SW 1271 (cell line): ENCODE measurements at places on chromosomes 16 and 17.

DNA sequence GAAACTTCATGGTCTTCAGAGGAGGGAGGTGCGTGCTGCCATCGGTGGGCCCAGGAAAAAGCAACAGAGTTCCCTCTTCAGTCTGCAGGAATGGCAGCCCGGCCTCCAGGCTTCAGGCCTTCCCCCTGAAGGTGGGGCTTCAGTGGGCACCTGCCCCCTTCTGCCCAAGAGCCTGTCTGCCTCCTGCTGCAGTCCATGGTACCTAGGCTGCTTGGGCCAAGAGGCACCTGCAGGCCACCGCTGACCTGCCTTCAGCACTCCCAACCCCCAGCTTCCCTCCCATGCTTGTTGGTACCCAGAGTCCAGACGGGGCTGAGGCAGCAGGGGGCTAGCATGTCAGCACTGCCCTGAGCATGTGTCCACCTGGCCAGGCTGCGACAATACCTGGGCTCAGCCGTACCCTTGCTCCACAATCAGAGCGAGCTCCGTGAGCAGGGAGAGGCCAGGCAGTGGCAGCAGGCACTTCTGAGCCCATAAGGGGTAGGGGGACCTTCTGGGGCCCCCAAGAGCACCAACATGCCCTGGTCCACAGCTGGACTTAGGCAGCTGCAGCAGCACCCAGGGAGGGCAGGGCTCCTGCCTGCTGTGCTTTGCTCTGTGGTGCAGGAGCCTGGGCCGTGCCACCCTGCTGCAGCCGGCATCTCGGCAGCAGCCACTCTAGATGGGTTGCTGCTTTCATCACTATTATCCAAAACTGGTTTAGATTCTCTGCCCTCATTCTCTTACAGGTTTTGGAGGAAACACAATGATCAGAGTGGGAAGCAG, 77.2 kb upstream of the AKTIP start:
- DNase-seq, result no peak

DNA sequence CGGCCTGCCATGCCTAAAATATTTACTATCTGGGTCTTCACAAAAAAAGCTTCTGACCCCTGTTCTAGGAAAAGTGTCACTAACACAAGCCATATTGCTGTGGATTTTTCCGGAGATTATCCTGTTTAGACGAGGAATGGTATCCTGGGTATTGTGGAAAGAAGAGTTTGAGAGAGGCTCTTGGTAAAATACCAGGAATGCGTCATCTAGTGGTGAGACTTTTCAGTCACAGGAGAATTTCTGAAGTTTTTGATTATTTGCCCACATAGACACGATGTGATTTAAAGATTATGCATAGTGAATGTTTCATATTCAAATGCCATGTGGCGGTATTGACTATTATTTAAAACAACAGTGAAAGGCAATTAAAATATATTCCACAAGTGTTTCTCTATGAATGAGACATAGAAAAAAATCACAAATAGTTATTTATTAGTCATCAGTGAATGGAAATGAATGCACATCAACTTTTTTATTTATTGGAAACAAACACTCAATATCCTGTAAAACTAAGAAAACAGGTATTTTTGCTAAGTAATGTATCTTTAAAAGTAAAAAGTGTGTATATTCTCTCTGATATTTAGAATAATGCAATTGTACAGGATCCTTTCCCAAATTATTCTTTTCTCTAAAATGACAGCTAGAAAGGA, 7.8 kb downstream of the KRT28 start:
- DNase-seq, result no peak

GRCh38 chr16:86768999-86769398, 190.7 kb downstream of the FOXL1 start:
- DNase-seq, result no peak

DNA sequence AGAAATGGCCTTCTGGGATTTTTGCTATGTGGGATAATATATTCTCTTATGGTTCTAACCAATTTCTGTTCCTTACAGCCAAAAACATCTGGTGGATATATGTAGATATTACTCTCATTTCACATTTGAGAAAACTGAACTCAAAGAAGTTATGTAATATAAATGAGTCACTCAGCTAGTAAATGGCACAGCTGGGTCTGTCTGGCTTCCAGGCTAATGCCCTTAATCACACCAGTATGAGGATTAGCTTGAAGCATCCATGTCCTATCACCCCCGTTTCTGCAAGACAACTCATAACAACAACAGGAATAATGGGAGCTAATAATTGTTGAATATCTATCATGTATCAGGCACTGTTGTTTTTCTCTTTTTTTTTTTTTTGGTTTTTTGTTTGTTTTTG, 34.4 kb upstream of the USP7 start:
- DNase-seq, result no peak

GRCh38 chr16:54286366-54287130, at the start of gene IRX3:
Gene IRX3, minus strand, starts transcription at chr16:54286787. Its CDS starts 737 bp downstream, at chr16:54286050.
- DNase-seq, result peak; percentile 72

DNA sequence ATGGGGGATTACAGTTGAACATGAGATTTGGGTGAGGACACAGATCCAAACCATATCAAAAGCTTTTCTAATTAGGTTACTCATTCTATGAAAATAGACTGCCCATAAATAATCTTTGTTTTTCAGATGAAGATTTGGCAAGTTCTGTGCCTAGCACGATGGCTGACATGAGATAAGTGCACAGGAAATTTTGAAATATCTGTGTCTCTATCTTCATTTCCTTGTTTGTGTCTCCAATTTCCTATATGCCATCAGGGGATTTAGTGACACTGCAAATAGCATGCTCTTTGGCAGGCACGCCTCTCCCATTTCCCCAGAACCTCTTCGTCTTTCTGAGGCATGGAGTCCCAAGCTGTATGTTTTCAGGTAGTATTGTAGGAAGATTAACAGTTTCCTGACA, 544.6 kb downstream of the CDH13 start:
- no peak for DNase-seq

- no peak for DNase-seq
These were observed 231.1 kb downstream of the SOX9 start for GRCh38 chr17:72351884-72352346.

DNA sequence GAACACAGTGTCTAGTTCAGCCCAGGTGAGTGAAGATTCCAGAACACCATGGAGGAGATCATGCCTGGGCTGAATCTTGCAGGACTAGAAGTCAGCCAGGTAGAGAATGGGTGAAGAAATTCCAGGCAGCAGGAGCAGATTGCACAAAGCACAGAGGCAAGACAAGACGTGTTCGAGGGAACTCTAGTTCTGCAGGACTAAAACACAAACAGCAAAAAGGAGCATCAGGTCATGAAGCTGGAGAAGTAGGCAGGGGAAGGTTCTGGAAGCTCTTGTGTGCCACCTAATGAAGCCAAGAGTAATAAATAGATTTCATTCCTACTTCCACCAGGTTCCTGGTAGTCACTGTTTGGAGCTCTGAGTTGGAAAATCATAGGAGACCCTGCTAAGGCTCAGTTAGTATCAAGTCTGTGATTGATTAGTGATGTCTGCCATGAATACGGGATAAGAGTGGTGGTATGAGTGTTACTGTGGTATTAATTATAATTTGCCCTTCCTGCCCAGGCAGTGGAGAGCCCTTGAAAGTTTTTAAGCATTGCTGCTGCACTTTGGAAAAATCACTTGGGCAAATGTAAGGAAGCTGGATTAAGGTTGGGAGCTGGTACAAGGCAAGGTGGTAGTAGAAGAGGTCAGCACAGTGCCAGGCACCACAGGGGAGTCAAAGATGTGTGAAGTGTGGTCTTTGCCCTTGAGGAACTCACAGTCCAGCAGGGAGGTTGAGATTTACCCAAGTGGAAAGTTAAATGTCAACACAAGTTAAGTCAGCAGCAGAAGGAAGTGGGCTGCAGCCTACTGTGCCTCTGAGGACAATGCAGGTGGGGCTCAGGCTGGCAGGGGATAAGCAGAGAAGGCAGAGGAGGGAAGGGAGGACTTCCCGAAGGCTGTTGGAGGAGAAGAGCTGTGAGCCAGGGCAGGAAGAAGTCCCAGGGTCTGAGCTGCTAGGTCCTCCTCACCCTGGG, 13.5 kb upstream of the FOXN1 start:
- DNase-seq, result no peak

- no peak for DNase-seq
These were observed 37.2 kb downstream of the ITGAE start for GRCh38 chr17:3763777-3764170.

- DNase-seq, result no peak
These were observed 149.2 kb downstream of the MAF start for GRCh38 chr16:79451196-79451816.

DNA sequence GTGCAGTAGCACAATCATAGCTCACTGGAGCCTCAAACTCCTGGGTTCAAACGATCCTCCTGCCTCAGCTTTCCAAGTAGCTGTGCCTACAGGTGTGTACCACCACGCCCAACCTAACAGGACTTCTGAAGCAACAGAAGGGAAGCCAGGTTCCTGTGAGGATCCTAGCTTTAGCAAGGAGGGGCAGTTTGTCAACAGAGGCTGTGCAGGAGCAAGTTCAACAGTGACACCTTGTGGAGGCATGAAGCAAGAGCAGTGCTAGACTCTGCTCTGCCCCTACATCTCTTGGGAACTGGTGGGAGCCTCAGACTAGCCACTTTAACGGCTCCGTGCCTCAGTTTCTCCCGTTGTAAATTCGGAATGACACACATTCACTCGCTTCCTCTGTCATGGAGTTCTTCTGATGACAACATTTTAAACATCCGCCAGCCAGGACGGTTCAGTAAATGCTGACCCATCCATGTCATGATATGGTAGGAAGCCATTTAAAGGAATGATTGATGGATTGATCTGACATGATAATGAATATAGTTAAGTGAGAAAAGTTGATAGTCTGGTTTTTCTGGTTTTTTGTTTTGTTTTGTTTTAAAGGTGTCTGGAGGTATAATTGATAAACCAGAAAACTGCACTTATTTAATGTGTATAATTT, 218.7 kb downstream of the MRTFB start:
- DNase-seq, result no peak

GRCh38 chr17:1260770-1261161, 9.5 kb upstream of the BHLHA9 start:
- DNase-seq, result no peak
